ENCODE measurements at places on chromosomes 5 and 9.

DNA sequence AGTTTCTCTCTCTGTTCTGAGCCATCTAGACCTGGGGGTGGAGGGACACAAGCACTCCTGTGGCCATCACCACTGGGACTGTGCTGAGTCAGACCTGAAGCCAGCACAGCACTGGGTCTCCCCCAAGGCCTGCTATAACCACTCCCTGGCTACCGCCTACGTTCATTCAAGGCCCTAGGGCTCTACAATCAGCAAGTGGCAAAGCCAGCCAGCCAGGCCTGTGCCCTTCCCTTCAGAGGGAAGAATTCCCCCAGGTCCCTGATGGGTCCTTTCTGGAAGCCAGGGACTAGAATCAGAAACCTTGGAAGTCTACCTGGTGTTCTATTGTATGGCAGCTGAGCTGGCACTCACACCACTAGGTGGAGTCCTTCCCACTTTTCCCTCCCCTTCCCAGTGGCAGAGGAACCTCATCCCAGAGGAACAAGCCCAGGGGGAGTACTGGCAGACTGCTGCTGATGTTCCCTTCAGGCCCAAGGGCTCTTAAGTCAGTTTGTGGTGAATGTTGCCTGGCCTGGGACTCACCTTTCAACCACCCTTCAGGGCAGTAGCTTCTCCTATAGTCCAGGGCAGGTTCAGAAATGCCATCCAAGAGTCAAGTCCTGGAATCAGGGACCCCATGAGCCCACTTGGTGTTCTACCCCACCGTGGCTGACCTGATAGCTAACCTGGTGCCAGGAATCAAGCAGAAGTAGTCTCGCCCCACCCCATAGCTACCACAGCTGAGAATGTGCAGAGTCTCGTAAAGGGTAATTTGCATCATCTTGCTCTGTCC lies 20.0 kb downstream of the JMY start:
- DNase-seq: no peak

GRCh38 chr5:11905206-11905605 lies 960 bp upstream of the CTNND2 start:
- no peak for DNase-seq

- peak; percentile 53 for DNase-seq
These were observed 90.1 kb downstream of the LMNB1 start for GRCh38 chr5:126866851-126867636.

DNA sequence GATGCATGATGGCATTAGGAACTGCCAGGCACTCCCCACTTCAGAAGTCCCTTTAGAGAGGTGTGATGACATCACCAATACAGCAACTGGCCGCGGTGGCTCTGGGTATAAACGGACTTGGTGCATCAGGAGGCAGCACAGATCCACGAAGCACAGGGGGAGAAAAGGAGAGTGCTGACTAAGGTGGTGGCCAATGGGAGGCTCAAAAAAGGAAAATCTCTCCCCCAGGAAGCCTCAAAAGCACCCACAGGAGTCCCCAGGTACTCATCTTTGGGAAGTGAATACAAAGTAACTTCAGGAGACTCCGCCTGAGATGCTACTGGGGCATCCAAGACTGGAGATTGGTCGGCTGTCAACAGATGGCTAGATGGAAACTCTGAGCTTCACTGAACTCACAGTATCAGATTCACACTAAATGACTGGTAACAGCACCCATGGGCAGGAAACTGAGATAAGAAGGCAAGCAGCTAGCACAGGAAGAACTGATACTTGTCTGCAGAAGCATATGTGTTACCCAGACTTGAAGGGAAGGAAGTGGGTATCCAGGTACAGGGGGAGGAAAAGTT lies 7.6 kb downstream of the TTC39B start:
- DNase-seq: no peak
